CD8-positive, alpha-beta memory T cell (primary cell): ENCODE measurements at places on chromosomes 7 and 10.

- H3K27me3 ChIP-seq: no peaks in the 10 kb centered on the region
- no peak overlapping the region for H3K27ac ChIP-seq
- no peaks in the 10 kb centered on the region for H3K4me1 ChIP-seq
Observed at GRCh38 chr10:52030051-52030790, 283.9 kb upstream of the DKK1 start.

GRCh38 chr7:40765639-40766038, 630.8 kb downstream of the SUGCT start:
- no peaks in the 10 kb centered on the region for H3K4me1 ChIP-seq
- no peak overlapping the region for H3K4me3 ChIP-seq
- no peak for DNase-seq
- no peaks in the 10 kb centered on the region for H3K36me3 ChIP-seq
- no peak overlapping the region for H3K27ac ChIP-seq

DNA sequence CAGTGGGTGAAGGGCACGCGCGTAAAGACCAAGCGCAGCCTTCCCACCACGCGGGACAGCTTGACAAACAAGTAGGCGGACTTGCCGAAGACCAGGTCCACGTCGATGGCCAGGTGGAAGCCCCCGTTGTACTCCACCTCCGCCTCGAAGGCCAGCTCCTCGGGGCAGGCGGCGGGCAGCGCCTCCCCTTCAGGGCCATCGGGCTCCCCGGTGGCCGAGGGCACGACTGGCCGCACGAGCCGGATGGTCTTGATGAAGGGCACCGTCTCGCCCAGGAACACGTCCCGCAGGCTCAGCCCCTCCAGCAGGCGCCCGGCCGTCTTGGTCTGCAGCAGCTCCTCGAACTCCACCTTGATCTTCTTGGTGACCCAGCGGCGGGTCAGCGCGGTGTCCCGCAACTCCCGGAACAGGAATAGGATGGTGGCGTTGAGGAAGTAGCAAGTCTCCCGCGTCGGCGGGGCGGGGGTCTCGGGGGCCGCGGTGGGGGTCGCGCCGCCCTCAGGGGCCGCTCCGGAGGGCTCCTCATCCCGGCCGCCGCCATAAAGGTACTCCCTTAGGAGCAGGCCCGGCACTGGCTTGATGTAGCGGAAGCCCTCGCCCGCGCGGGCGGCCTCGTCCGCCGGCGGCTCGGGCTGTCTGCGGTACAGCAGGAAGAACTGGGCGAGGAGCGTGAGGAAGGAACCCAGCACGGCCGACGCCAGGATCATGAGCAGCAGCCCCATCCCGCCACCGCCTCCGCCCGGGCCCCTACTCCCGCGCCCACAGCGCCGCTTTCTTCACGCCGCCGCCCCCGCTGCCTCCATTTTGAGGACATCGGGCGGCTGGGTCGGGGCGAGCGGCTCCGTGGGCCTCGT, 507 bp downstream of the PDZD8 start:
- peaks cover 28% of the 10 kb centered on the region for H3K4me1 ChIP-seq
- peak; percentile 7 for DNase-seq
- peak overlapping the region; percentile 76 for H3K4me3 ChIP-seq
- peak overlapping the region; percentile 76 for H3K27ac ChIP-seq

- H3K36me3 ChIP-seq: no peaks in the 10 kb centered on the region
- no peaks in the 10 kb centered on the region for H3K27me3 ChIP-seq
- H3K27ac ChIP-seq: no peak overlapping the region
- no peak for DNase-seq
Observed at GRCh38 chr7:95989301-95989700, 216.9 kb downstream of the DYNC1I1 start.

DNA sequence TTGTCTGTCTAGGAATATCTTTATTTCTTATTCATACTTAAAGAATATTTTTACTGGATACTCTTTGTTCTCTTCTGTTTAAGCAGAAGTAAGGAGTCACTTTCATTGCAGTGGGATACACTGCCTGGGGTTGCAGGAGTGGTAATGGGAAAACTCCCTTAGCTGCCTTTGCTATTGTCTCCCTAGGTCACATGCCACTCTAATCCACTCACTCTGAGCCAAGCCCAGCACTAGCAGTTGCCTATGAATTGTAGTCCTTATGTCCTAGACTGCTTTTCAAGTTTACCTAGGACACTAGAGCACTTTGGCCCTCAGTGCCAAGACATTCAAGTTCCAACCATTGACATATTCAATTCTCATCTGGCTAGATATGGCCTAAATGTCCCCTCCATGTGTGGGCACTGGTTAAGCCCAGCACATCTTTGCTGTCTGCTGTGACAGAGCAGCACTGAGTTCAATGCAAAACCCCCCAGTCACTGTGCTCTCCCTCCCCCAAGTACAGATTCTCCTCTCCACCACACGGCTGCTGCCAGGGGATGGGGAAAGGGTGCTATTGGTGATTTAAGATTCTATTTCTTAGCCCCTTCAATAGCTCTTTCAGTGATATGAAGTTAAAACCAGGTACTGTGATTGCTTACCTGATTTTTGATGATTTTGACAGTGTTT, 991.7 kb upstream of the KCND2 start:
- no peak overlapping the region for H3K4me3 ChIP-seq
- H3K27ac ChIP-seq: no peak overlapping the region
- H3K27me3 ChIP-seq: no peaks in the 10 kb centered on the region
- no peaks in the 10 kb centered on the region for H3K36me3 ChIP-seq

GRCh38 chr10:3231951-3232730, 59.6 kb upstream of the PITRM1 start:
- H3K27ac ChIP-seq: no peak overlapping the region
- DNase-seq: no peak
- H3K36me3 ChIP-seq: no peaks in the 10 kb centered on the region
- H3K4me1 ChIP-seq: peaks cover 16% of the 10 kb centered on the region
